ENCODE measurements at places on chromosomes 2 and 18.

- no peak for DNase-seq
These were observed 908 bp downstream of the STAT1 start for GRCh38 chr2:191012845-191013681.

GRCh38 chr2:196230061-196230854 is 58.9 kb upstream of the STK17B start:
- no peak for DNase-seq

- no peak for DNase-seq
These were observed 179.2 kb downstream of the RIT2 start for GRCh38 chr18:42936289-42936688.

- no peak for DNase-seq
These were observed 18.9 kb upstream of the ITGA4 start for GRCh38 chr2:181438261-181438660.

DNA sequence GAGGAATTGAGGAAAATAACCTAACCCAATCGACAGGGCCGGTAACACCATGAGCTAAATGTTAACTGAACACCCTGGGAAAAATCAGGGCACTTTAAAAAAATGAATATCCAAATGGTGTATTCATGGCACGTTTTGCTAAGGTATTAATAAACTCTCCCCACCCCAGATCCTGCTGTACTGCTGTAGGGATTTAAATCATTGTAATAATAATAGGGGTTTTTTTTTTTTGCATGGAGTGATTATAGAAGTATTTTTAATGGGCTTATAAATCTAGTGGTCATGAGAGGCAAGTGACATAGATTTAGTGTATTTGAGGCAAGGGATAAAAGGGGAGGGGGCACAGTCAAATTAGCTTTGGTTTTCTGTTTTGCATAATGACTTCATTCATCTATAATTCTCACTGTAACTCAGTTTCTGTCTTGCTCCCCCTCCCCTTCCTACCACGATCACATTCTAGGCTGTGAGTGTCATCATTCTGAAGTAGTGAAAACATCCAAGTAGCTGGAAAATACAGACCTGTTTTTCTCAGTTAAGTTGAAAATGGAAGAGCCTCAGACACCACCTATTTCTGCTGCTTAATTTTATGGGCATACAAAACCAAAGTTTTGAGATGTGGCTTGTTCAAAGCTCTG is 18.2 kb upstream of the MGAT5 start:
- DNase-seq: no peak

GRCh38 chr2:143128681-143129580 is at the start of gene ARHGAP15:
Gene ARHGAP15, plus strand, starts transcription at chr2:143129419.
- no peak for DNase-seq

- no peak for DNase-seq
These were observed 26.9 kb upstream of the GLS start for GRCh38 chr2:190853531-190854383.

- DNase-seq: no peak
These were observed 235.0 kb downstream of the LOXHD1 start for GRCh38 chr18:46421973-46422551.

DNA sequence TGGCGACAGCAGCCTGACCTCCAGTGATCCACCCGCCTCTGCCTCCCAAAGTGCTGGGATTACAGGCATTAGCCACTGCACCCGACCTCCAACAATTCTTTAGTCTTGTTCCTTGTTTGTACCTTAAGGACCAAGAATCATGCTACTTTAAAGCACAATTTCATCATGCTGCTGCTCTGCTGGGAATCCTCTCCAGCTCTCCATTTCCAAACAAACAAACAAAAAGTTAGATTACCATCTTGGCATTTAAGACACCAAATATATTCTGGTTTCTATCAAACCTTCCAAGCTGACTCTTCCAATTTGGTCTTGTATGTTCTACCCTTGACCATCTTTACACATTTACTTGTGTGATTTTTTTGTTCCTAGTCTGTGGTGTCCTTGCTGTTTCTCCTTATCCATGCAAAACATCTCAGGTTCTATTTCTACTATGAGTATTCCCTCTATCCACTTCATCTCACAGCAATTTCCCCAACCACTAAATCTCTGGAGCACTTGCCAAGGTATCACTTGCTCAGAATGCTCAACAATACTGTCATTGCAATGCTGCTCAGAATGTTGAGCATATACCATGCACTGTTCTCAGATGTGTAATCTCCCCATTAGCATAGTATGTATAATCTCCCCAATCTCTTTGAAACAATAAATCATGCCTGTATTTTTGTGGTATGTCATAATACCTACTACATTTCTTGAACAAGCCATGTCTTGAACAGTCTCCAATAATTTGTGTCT is 73.2 kb upstream of the GALNT5 start:
- no peak for DNase-seq

DNA sequence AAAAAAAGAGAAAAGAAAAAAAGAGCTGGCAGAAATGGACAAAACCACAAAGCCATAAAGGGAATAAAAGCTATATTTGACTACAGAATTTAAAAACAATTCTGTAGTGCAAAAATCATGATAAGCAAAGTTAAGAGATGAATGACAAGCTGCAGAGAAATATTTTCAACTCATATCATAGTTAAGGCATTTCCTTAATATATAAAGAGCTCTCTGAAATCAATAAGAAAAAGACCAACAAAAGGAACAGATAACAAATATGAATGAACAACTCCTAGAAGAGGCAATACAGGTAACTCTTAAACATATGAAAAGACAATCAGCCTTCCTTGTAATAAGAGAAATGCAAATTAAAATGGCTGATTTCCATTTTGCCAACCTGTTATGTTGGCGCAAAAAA is 26.2 kb downstream of the OTOF start:
- DNase-seq: no peak

DNA sequence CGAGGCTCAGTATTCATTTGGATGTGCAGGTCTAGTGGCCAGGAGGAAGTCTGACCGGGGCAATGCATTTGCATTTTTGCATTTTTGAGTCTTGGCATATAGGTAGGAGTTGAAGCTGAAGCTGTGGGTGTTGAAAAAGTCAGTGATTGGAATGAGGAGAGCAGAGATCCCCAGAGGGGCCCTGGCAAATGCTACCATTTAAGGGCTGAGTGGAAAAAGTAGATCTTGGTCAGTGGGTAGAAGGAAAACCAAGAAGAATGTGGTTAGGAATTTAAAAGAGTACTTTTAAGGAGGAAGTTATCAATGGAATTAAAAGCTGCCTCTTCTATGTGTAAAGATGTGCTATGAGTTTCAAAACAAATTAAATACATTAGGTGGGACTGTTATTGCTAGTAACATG is 143.0 kb downstream of the ZEB2 start:
- DNase-seq: no peak

- DNase-seq: no peak
These were observed 63.0 kb downstream of the TANK start for GRCh38 chr2:161223139-161223732.
